ENCODE measurements at places on chromosomes 2 and 18.

DNA sequence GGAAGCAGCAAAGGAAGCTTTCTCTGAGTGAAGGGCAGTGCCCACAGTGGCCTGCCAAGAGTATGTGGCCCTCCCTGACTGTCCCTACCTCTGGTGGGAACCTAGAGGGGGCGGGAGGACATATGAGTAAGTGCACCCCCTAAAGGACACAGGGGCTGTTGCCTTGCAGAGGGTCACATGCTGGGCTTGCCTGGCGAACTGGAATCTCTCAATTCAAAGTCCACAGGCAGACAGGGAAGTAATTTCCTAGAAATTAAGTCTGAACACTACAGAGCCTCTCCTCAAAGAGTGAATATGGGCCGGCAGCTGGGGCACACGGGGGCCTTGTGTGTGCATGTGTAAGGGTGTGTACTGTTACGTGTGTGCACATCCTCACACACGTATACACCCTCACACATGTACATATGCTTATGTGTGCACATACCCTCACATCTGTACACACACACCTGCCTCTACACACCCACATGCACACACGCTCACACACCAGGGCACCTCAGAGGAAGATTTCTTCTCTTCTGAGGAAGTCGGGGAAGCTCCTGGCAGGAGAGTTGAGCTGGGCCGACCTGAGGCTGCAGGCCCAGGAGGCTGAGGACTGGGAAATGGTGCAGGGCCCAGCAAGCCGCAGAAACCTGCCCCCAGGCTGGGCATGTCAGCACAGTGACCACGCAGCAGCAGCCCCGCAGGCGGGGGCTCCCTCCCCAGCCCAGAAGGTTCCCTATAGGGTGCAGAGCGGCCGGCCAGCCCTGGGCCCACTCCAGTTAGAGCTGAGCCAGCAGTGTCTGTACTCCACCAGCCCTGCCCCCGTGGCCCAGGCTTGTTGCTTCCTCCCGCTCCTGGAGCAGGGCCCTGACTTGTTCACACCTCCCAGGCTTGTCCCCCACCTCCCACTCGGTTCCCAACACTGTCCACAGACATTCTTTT is 77.4 kb upstream of the TAF1B start:
- DNase-seq = no peak

- no peak for DNase-seq
Measured at GRCh38 chr18:12455496-12455895, 47.8 kb downstream of the PRELID3A start.

GRCh38 chr2:238636269-238637073 is 209.7 kb downstream of the ASB1 start:
- no peak for DNase-seq

GRCh38 chr2:98087447-98088020 is 567 bp downstream of the VWA3B start:
- no peak for DNase-seq

DNA sequence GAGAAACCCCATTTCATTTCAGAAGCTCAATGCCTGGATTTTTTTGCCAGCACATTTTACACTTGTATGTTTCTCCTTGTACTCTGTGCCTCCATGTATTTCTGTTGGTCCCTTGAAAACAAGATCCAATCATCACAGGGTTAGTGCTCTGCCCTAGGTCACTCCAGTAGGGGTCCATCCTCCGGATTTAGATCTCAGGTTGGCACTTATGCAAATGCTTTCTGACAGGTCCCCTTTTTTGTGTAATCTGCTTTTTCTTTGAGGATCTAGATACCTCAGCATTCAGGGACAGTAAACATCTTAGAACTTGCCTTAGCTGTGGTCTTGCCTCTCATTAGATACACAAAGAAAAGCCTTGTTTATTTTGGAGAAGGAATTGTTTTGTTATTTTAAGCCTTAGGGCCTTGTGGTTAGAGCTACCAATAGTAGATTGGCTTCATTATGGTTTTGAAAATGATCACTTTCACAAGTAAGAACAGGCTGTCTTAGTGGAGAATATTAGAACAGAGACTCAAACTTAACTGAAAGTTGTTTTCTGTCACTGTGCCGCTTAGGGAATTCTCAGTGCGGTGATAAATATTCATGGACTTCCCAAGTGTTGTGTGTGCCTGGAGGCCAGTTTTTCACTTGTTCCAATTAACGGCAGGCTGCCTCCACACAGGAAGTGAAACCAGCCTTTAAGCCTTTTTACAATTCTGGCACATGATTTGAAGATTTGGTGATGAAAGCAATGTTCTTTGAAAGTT is 7.8 kb downstream of the MERTK start:
- DNase-seq = no peak

DNA sequence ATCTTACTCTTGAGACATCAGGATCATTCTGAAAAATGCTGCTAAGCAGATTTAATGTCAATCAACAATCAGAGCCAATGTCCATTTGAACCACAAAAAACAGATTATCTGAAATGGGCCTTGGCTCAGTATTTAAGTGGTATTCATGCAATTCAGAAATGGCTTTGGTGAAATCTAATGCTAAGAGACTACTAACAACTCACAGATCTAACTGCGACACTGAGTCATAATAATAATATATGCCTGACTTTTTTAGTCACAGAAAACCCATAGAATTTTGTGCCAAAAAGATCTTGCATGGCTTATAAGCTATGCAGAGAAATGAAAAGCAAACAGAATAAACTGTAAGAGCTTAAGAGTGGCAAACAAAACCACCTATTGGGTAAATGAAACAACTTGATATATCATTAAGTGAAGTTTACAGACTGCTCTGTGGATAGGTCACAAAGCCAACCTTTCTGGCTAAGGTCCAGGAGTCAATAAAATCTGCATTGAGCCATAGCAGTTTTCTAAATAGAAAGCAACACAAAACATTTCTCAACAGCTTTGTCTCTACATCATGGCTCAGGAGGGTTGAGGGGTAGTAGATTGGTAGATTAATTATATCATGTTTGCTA is 234.3 kb downstream of the LRATD1 start:
- no peak for DNase-seq

DNA sequence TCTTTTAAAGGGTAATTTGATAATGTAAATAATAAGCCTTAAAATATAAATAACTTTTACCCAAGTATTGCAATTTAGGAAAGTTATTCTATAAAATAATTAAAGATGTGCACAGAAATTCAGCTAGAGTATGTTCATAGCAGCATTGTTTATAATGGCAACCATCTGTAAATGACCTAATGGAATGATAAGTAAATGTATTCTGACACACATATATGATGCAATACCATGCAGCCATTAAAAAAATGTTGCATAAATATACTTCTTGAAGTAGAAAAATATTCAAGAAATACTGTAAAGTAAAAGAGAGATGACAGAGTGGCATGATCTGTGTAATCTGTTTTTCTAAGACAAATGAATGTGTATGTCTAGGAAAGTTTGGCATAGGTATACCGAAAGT is 545.7 kb downstream of the ZEB2 start:
- DNase-seq = no peak

DNA sequence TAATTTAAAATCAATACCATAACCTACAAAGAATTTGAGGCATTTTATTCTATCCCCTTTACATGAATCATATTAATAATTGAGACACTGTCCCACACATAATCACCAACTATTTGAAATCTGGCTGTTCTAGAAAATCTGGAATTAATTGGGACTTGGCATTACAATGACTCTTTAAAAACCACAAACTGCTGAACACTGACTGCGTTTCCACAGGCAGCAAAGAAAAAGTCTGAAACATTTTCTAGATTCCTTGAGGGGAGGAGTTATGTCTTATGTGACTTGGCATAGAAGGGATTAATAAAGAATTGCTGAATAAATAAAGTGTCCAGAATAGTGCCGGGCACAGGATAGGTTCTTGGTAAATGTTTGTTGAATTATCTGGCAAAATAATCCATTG is 61.4 kb downstream of the GPR39 start:
- DNase-seq = no peak

GRCh38 chr2:187577310-187577709 is 23.1 kb upstream of the TFPI start:
- no peak for DNase-seq

GRCh38 chr2:136178941-136179601 is 61.1 kb upstream of the CXCR4 start:
- no peak for DNase-seq

GRCh38 chr2:98912221-98912851 is 23.7 kb downstream of the CRACDL start:
- no peak for DNase-seq

GRCh38 chr2:144078106-144078505 is 441.8 kb downstream of the ZEB2 start:
- DNase-seq = no peak

- DNase-seq = peak; percentile 7
Measured at GRCh38 chr18:54671291-54671881, 80.3 kb downstream of the DYNAP start.

DNA sequence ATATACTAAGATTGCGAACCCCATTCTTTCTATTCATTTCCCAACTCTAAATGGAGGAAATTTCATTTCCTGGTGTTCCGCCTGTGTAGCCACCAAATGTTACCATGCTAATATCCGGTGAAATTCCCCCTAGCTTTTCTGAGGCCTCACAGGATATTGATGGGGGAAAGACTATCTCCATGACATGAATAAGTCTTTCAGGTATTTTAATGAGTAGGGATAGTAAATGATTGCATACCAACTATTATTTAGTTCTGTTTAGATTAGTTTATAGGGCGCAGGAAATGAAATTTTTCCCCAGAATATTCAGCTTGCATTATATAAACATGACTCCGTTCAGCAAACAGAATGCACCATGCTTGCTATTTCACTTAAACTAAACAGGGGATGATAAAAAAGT is 55.4 kb downstream of the COL5A2 start:
- no peak for DNase-seq

DNA sequence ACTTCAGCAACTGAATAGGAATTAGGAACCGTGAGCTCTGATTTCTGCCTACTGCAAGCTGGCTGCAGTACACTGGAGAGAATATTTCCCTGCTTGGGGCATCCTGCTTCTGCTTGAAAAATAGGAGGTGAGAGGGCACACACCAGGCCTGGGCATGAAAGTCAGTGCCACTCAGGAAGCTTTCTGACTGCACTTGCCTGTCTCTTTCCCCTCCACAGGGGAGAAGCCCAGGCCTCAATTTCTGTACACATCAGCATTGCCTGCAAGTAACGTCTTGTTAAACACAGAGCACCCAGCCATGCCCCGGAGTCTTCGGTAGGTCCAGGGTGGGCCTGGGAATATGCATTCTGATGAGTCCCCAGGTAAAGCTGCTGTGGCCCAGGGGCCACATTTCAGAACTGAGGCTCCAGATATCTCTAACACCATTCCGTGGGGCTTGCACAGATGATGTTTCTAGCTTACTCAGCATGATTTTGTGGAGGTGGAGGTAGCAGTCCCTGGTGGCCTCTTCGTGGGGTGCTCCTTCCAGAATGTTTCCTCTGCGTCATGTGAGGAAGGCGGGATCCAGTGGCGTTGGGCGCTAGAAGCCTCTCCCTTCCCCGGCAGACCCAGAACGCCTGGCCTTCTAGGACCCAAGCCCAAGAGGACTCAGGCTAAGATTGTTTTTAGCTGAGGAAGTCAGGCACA is 114.1 kb downstream of the ZBTB7C start:
- DNase-seq = no peak

DNA sequence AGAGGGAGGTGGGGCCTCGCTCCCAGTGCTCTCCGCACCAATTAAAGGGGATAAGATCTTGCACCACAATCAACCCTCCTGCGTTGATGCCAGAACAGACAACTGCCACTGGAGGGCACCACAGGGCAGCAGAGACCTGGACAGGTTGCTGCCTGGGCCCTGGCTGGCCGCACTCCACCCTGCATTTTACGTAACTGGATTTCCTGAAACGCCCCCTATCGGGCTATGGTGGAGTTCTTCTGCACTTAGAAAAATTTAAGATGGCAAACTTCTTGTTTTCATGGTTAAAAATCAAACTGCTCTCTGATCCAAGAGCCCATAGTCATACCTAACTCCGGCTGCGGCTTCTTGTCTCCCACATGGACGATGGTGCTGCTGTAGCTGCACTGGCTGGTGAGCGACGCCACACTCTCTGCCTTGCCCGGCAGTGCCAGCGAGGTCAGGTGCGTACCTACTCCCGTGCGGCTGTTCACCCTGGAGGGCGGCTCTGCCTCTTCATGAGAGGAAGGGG is 16.8 kb upstream of the HES6 start:
- peak; percentile 75 for DNase-seq

- no peak for DNase-seq
Measured at GRCh38 chr2:239372835-239373234, 28.0 kb downstream of the HDAC4 start.

DNA sequence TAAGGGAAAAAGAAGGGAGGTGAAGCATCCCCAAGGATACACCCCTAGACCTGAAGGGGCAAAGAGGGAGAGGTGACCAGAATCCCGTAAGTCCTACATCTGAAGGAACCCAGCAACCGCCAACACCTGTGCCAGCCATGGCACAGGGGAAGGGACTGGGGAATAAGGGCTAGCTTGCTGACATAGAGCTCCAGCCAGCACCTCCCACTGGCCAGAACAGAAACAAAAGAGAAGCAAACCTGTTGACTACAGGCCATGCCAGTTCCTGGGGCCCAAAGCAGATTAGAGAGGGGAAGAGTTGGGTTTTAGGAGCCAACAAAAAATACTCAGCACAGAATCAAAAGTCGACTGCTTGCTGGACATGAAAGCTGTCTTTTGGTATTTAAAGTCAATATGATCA is 244.6 kb downstream of the SUCLG1 start:
- DNase-seq = no peak
